Activated CD4-positive, CD25-positive, alpha-beta regulatory T cell (primary cell): ENCODE measurements at places on chromosomes 7 and 10.

DNA sequence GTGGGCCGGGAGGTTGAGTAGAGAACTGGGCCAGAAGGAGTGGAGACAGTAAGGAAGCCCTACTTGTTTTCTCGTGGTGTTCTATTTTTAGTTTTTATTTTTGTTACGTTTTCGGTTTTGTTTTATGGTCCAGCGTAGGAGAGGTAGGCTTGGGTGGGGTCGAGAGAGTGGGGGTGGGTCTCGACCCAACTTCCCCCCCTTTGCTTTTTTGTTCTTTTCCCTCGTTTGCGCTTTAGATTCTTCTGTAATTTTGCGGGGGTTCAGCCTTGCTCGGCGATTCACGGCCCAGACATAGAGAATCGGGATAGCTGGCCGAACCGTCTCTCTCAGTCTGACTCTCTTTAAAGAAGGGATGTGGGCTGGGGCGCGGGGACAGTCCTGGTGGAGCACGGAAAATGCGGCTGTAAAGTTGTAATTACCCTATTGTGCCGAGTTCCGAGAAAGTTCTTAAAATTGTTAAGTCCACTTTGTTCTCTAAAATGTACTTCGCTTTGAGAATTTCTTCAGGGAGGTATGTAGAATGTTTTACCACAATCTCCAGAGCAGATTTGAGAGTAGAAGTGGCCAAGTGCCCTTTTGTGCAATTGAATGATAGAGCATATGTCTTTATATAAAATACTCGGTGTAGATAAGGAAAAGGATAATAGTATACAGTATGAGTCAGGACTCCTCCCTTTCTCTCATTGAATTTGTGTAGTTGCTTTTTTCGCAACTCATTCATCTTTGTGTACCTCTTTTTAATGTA lies 816 bp downstream of the DMTF1 start:
- DNase-seq: no peak

DNA sequence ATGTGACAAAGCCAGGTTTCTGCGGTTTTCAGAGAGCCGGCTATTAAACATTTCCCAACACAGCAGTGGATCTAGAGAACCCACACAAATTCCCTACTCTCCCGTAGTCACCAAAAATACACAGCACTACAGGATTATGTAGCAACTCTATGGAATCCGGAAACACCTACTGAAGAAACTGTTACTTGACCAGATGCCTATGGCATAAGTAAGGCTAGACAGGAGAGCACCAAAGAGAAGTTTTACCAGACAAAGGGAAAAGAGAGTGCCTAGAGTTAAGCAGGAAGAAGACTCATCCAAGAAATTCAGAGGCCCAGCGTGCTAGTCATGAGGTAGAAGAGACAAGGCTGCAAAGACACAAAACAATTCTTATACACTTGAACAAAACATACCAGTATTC lies 321.1 kb downstream of the PARD3 start:
- DNase-seq: no peak

- no peak for DNase-seq
Measured at GRCh38 chr10:52477305-52477704, 163.2 kb downstream of the DKK1 start.

DNA sequence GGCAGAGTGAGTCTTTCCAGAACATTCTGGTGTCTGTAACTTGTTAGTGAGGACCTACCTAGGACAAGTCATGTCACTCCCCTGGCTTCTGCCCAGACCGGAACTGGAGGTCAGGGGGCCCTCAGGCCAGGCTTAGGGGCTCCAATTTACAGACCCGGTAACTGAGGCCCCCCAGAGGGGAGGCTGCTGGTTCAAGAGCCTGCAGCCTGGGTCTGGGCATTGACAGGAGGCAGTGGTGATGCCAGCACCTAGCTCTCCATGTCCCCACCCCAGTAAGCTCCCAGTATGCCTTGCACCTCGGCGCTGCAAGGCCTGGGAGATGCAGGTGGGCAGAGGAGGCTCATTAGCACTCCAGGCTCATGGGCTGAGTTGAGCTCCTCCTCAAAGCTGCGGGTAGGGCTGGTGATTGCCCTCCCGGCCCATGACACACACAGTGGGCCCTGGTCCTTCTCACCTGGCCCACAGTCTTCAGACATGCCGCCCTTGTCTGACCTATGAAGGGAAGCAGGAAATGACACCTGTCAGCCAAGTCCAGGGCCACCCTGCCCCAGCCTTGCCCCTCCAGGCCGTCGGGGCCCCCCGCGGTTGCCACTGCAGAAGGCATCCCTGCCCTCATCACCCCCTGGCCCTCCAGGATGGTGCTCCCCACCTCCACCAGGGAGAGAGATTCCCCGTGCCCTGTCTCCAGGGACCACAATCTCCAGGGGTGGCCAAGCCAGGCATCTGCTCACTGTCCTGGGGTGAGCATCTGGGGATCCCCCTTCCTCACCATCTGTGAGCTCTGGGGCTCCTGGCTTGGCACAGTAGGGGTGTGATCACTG lies 88.3 kb upstream of the TMEM248 start:
- DNase-seq: no peak

DNA sequence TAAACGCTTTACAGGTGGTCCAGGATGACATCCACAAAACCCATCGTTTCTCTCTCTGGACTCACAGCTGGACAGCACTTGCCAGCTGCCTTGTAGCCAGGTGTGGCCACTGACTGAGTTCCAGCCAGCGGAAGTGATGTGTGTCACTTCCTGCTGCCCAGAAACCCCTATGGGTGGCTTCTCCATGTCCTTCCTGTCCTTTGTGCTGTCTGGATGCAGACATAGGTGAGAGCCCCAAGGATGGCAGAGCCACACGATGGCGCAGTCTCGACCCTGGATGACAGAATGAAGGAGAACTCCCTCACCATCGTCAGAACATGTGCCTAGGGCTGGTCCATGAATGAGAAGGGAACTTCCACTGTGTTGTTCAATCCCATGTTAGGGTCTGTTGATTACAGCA lies 22.1 kb downstream of the NMT2 start:
- DNase-seq: no peak

DNA sequence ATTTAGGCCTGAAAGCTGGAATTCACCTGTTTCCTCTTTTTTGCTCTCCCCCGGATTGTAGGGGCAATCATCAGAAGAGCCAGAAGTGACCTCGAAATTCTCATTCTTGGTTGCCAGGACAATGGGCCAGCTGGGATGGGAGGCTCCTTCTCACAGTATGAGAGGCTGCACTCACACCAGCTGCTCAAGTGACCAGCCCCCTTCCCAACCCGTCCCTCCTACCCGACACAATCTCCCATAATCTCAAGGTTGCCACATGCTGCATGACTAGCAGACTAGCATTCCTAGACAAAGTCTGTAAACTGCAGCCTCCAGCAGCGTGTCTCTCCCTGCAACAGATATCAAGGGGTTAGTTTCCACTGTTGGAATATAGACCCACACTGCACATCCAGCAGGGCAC lies 110.3 kb downstream of the C1GALT1 start:
- no peak for DNase-seq

DNA sequence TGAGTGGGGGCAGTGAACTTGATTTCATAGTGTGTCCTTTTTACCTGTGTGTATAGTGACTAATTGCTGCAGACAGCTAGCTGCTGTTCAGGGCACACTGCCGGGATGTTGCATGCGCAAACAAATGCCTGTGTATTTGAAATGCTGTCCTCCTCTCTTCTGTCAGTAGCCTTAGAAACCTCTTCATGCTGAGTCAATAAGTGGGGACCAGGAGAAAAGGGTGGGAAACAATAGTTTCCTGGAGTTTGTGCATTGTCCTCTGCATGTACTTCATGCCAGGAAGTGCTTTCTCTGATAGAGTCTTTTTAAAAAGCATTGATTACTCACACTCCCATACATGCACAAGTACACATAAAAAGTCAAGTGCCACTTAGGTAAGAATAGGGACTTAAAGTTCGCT lies 1183.7 kb upstream of the CELF2 start:
- no peak for DNase-seq

DNA sequence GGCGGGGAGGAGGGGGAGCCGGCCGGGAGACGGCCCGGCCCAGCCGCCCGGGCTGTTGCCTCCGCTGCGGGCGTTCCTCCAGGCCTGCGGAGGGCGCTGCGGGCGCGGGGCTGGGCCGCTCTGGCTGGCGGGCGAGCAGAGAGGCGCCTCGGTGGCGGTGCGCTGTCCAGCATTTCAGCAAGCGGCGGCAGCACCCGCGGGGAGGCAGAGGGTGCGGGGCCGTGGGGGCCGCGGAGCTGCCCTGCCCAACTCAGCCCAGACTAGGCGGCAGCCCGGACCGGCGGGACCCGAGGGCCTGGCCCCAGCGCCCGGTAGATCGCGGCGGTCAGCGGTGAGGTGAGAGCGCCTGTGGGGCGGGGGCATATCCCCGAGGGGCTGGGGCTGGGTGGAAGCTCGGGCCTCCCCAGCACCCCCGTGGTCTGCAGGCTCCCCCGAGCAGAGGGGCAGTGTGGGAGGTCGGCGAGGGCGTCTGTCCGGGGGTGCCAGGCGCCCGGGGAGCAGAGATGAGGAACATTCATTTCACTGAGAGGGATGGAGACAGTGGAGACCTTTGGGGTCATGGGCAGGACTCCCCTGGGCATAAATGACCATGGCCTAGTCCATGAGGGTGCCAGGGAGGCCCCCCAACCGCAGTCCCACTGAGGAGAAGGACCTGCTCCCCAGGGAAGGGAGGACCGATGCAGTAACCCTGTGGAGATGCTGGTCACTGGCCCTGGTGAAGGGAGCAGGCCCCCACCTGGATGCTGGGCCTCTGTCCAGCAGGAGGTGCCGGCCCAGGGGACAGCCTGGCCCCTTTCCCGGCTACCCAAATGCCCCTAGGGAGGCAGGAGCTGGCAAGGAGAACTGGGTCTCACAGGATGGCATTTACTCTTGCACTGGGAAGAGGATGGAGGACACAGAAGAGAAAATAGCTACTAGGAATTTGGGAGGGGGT lies at the start of gene SRRM3:
Gene SRRM3, plus strand, starts transcription at position 165 of the 934 bp plus-strand sequence. CDS start 33,171 bp downstream, outside the sequence.
- DNase-seq: peak; percentile 70

GRCh38 chr10:74871595-74872382 lies 45.4 kb downstream of the KAT6B start:
- DNase-seq: no peak

- no peak for DNase-seq
Measured at GRCh38 chr7:44750921-44751571, 2.4 kb downstream of the ZMIZ2 start.

- no peak for DNase-seq
Measured at GRCh38 chr7:132643302-132643701, 67.0 kb upstream of the PLXNA4 start.

GRCh38 chr7:141949451-141949850 lies 2.7 kb upstream of the CLEC5A start:
- DNase-seq: no peak

- no peak for DNase-seq
Measured at GRCh38 chr10:63236113-63236935, 103.2 kb downstream of the NRBF2 start.
